ENCODE measurements at places on chromosomes 3 and 15.

- no peak for DNase-seq
Measured at GRCh38 chr15:97078591-97078990, 748.1 kb downstream of the NR2F2 start.

- no peak for DNase-seq
Measured at GRCh38 chr15:95492388-95493070, 838.0 kb upstream of the NR2F2 start.

GRCh38 chr3:44918581-44918980 is 44.2 kb downstream of the TGM4 start:
- no peak for DNase-seq

- DNase-seq: no peak
Measured at GRCh38 chr3:107555359-107555758, 32.6 kb downstream of the BBX start.

DNA sequence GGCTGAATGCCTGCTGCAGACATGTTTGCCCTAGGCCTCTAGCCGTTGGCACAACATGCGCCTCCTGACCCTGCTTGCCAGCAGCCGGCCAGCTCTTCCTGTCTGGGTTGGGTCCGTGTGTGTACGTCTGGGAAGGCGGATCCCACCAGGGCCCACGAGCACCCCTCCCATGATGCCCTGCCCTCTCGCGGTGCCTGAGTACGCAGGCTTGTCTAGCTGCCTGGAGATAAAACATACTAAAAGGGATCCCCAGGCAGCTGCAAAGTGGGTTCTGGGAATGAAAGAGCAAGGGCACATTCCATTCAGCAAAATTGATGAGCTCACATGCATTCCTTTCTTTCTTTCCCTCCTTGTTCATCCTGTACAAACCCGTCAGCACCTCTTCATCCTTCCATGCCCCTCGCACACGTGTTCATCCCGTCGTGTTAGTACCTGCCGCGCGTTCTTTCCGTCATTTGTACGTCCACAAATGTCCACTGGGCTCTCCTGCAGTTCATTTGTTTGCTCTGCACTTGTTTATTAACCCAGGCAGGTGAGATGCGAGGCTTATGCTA is 74.3 kb downstream of the FBLN2 start:
- no peak for DNase-seq

Measured in CD4-positive, alpha-beta T cell treated with Interleukin-4 for 1 hour (primary cell).